ENCODE measurements at places on chromosomes 2 and 18. TPM values are rescaled to one million over a fixed set of nuclear protein-coding genes. Genes with fewer than 3 reads are reported as not detected.

The CNGA3 gene
- 0.63 TPM for total RNA-seq

The CROCC2 gene
- 0.43 TPM for total RNA-seq

The C2orf66 gene
- total RNA-seq, result 1.2 TPM

- H3K36me3 ChIP-seq, result no peaks in the 10 kb centered on the region
- no peak for DNase-seq
- H3K27me3 ChIP-seq, result no peaks in the 10 kb centered on the region
- H3K27ac ChIP-seq, result no peak overlapping the region
Measured at GRCh38 chr2:112295407-112296078, 20.1 kb downstream of the ZC3H6 start.

- peak overlapping the region; percentile 77 for H3K4me3 ChIP-seq
- H3K27me3 ChIP-seq, result no peaks in the 10 kb centered on the region
- peak overlapping the region; percentile 92 for H3K27ac ChIP-seq
- no peaks in the 10 kb centered on the region for H3K36me3 ChIP-seq
- DNase-seq, result peak; percentile 62
Measured at GRCh38 chr2:96265349-96265839, 403 bp downstream of the TMEM127 start.

DNA sequence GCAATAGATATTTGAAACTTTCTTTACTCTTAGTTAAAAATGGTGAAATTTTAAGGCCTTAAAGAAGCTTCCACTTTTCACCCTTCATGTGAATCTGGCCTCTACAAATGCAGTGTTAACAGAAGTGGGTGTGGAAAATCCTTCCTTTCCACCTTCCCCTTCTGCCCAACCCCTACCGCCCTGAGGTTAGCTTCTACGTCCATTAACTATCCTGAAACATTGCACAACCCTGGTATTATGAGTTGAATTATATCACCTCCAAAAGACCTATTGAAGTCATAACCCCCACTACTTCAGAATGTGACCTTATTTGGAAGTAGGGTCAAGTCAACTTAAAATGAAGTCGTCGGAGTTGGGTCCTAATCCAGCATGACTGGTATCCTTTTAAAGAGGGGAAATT, 80.8 kb upstream of the ACSL3 start:
- no peak overlapping the region for H3K4me3 ChIP-seq
- DNase-seq, result no peak
- no peaks in the 10 kb centered on the region for H3K27me3 ChIP-seq
- no peaks in the 10 kb centered on the region for H3K36me3 ChIP-seq
- H3K4me1 ChIP-seq, result peaks cover 5% of the 10 kb centered on the region

- H3K27me3 ChIP-seq, result no peaks in the 10 kb centered on the region
- no peak overlapping the region for H3K27ac ChIP-seq
- H3K4me1 ChIP-seq, result no peaks in the 10 kb centered on the region
- H3K36me3 ChIP-seq, result no peaks in the 10 kb centered on the region
- H3K4me3 ChIP-seq, result no peak overlapping the region
- DNase-seq, result no peak
Measured at GRCh38 chr18:54003195-54003594, 221.3 kb downstream of the MBD2 start.

Measured in testis (tissue), 5 donors.